Muscle of leg (tissue), 16 donors: ENCODE measurements at places on chromosomes 1 and 21.
A peak's percentile ranks its signal among the peaks of the same experiment; 100 is the strongest.

GRCh38 chr1:193951984-193952383, 765.6 kb upstream of the B3GALT2 start:
- DNase-seq: no peak

DNA sequence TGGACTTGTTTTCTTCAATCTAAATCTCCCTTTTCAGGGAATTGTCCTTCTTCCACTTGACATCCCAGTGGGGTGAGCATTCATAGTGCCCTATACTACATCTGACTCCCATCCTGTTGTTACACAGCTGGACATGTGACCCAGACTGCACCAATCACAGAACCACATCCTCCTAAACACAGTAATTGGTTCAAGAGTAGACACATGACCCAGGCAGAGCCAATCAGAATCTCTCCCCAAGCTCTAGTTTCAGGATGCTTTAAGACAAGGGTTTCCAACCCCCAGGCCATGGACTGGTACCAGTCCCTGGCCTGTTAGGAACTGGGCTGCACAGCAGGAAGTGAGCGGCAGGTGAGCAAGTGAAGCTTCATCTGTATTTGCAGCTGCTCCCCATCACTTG, 5.6 kb upstream of the DDOST start:
- no peak for DNase-seq

DNA sequence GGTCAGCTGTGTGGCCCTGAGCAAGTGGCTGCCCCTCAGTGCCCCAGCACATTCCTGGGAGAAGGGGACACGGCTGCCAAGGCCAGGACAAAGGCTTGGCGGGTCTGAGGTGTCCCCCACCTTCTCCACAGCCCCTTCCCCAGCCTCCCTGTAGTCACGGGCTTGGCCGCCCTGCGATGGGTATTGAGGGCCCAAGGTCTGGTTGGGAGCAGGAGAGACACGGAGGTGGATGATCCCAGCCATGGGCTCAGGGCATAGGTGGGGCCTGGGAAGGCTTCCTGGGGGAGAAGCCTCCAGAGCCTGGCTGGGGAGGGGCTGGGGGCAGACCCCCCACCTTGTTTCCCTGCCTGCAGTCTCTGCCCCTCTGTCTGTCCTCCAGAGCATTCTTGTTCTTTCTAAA, 27.0 kb downstream of the TTC39A start:
- DNase-seq: no peak

- DNase-seq: no peak
Observed at GRCh38 chr1:203325026-203325417, 19.7 kb downstream of the BTG2 start.

DNA sequence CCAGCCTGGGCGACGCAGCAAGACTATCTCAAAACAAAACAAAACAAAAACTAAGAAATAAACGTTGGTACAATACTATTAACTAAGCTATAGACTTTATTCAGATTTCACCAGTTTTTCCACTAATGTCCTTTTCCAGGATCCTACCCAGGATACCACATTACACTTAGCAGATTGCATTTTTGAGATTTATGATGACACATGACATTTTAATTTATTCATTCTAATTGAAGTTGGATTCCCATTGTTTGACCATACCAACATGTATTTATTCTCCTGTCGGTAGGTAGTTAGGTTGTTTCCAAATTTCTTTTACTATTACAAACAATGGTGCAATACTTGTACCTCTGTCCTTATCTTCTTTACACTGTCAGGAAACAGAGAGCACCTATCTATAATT, 6.8 kb upstream of the KLF17 start:
- no peak for DNase-seq

GRCh38 chr1:38474738-38475623, 384.6 kb downstream of the RRAGC start:
- no peak for DNase-seq

- no peak for DNase-seq
Observed at GRCh38 chr1:18953731-18954231, 2.7 kb downstream of the IFFO2 start.

DNA sequence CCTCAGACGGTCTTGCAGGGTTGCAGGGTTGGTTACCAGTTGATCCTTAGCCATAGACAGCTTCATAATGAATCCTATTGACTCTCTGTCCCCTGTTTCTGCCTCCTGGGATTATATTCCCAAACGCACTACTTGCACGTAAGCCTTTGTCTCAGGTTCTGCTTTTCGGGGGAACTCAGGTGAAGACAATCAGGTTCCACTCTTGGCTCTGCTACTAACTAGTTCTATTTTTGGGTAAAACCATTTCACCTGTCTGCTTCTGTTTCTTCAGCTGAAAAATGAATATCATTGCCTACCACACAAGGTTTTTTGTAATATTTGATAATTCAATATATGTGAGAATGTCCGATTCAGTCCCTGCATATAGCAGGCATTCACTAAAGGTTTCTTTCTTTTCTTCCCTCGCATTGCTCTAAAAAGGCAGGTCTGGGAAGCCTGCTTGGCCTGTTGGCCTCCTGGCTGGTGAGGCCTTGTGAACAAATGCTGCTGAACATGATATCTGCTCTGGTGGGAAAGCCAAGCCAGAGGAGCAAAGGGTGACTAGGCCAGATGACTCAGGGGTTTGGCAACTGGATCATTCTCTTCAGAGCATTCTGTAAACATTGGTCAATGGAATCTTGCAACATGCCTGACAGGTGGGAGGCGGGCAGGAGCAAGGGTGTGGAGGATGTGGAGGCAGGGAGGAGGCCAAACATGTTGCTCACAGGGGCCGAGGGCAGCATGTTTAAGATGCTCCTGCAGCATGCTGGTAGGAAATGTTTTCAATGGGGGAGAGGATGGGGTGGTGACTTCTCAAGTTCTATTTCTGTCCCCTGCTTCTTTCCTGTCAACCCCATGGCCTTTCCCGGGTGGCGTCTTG, 23.8 kb downstream of the IER5 start:
- DNase-seq: peak; percentile 79

DNA sequence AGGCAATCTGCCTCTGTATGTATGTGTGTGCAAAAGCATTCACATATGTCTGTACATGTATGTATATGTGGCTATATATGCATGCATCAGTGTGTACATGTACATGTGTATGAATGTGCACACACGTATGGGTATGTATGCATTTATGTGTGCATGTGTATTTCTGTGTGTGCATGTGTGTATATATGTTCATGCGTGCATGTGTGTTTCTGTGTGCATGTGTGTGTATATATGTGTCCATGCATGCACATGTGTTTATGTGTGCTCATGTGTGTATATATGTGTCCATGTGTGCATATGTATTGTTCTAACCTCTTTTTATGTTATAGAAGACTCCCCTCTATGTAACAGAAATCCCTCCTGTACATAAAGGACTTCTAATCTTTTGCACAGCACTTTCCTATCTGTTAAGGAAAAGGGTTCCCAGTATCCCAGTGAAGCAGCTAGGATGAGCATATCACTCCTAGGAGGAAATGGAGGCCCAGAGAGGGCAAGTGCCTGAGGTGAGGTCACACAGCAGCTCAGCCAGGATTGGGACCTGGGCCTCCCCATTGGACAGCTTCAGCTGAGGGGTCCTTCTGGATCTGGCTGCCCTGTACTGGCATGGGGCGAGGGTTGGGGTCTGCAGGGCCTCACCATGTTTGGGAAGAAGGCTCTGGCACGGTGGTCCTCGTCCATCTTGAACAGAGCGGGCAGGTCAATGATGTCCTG, 15.8 kb upstream of the SDHB start:
- DNase-seq: no peak

DNA sequence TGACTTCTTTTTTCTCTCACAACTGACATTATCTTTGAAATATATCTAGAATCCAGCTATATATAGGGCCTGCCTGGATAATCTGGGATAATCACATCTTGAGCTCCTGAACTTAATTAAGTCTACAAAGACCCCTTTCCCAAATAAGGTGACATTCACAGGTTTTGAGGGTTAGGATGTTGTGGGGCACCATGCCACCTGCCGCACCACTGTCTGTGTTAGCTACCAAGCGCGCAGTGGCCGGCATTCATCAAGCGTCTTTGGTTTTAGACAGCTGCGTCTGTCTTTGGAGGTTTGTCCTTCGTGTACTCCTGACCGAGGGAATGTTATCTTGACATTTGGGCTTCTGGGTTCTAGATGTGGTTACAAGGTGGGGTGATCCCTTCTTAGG, 7.5 kb downstream of the TRAPPC10 start:
- no peak for DNase-seq

GRCh38 chr21:34191876-34192275, 118.5 kb downstream of the MRPS6 start:
- no peak for DNase-seq

DNA sequence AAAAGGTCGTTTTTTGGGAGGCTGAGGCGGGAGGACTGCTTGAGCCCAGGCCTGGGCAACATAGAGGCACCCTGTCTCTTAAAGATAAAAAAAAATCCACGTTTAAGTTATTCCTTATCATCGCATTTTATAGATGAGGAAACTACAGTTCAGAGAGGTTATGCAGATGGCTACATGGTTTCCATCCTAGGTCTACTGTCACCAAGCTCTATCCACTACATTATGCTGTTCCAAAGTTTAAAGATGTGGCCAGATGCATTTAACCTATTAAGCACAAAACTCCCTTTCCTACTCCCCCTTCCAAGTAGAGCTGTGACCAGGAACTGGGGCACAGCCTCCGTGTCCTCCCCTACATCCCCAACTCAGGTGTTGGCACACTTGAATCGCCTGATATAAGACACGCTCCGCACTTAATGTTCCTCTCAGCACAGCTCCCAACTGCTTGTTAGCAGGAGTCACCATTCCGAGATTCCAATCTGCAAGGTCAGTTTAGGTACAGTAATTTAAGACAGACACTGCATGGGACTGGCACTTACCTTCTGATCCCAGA, 1.3 kb downstream of the TAF5L start:
- DNase-seq: no peak

- DNase-seq: peak; percentile 64
Observed at GRCh38 chr1:173206816-173207568, at the start of gene TNFSF4. TNFSF4 (minus strand) TSS chr1:173207331; CDS start chr1:173207176, 155 bp downstream.

DNA sequence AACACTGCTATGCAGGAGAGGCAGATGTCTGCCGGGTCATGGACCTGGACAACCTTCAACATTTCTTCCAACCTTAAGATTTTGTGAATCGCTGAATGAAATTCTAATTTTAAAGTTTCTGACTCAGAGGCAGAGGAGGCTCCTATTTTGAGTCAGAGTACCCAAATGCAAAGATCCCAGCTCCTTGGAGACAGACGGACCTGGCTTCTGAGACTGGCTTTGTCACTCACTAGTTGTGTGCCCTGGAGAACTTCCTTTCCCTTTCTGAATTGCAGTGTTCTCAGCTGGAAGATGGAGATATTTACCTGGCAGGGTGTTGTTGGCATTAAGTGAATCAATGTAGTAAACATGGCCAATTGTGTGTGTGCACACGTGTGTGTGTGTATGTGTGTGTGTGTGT, 51.9 kb downstream of the IER5 start:
- no peak for DNase-seq

DNA sequence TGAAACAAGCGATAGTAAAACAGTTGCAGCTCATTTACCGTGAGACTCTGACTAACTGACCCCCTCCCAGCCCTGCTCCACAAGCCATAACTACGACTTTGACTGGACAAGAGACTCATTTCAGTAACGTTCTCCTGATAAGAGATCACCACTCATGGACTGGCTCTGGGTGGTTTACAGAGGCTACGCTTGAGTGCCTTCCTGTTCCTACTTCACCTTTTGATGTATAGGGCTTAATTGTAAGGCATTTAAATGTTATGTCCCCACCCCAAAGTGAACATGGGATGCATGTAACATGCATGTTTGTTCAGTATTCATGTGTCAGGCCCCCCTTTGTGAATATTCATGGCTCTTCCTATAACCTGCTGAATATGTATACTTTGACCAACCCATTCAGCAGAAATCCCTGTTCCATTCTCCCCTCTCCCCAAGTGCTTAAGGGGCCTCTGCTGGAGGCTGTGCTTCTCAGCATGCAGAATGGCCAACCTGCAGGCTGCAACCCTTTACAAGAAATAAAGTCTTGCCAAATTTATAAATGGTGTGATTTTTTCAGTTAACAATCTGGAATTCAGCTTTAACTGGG, 50.7 kb upstream of the SPOCD1 start:
- DNase-seq: no peak

DNA sequence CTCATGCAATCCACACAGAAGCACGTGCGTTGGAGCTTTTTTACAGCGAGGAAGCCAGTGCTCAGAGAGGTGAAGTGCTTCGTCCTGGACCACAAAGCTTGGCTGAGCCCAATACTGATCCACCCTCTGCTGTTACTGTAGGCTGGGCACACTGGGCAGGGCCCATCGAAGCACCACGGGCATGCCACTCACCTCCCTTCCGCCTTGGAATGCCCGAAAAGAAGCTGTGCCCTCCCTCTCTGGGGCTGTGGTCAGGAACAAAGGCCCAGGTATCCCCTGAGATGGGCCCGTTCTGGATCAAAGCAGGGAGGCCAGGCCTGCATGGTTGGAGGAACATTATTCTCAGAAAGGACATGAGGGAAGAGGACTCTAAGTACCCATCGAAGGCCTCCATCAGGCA, 206.7 kb upstream of the C1orf174 start:
- DNase-seq: no peak

DNA sequence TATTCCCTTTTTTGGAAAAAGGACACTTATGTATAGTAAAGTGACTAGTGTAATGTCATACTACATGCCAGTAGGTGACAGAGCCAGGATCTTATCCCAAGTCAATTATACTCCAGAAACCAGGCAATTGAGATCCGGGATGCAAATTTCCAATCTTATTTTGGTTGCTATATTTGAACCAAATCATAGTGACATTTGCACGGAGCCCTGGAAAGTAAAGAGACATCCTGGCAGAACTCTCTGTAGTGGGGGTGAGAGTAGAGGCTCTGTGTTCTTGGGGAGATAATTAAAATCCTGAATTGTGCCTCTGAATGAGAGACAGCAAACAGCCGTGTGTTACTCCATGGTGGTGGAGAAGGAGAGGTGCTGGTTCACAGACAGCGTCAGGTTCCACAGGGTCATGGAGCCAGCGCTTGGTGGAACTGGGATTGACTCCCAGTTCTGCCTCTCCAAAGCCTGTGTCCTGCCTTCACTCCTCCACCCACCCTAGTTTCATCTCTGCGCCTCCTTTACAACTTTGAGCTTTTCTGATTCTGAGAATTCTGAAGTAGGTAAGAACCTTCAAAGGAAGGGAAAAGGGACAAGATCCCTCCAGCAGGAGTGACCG, 432.3 kb downstream of the PTPRU start:
- no peak for DNase-seq

DNA sequence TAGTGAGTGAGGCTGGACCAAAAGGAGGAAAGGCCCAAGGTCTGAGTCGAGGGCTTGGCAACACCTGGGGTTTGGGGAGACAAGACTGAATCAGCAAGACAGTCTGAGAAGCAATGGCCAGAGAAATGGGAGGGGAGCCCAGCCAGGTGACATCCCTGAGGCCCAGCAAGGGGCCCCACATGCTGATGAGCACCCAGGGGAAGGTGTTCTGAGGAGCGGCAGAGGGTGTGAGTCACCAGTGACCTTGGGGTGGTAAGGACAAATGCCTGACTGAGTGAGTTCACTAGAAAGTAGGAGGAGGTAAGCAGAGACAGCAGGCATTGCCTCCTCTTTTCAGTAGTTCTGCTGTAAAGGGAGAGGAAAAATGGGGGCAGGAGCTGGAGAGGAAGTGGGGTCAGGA, 192.4 kb upstream of the GALNT2 start:
- no peak for DNase-seq

- DNase-seq: no peak
Observed at GRCh38 chr1:217244971-217245370, 385.9 kb downstream of the GPATCH2 start.
